ENCODE measurements at places on chromosomes 12 and 14.

DNA sequence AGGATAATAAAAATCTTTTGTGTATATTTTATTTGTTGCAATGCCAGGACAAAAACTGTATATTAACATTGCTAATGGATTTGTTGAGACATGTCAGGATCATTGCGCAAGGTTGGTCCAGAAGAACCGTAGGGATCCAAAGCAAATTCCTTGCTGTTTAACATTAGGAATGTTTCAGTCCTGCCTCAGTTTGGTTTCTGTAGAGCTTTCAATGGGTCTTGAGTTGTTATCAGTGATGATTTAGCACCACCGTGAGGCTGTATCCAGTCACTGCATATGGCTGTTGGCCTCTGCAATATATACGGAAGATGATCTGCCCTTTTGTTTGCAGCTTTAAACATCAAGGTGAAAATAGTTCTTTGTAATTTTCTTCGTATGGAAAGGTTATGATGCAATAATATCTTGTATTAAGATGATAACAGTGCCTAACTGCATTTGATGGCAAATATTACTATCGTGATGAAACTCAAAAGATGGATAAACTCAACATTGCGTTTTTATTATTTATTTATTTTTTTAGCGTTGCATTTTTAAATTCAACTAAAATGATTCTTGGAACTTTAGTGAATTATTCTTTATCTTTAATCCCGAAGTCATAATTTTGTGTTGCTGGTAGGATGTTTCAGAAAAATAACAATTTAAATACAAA is 231.2 kb downstream of the AKAP6 start:
- no peak for DNase-seq

DNA sequence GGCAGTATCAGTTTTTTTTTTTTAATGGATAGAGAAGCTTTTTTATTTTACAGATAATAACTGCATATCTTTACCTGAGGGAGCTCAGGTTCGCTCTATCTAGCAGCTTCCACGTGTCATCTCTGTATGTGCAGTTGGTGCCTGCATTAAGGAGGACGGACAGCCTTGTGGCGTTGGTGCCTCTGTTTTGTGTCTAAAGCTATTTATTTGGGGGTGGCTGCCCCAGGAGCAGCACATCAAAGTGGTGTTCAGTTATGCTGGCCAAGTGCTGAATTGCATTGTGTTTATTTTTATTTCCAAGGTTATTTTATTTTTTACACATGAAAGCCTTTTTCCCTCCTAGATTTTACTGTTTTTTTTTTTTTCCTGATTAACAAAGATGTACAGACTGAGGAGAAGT is 59.7 kb downstream of the RASSF3 start:
- DNase-seq: no peak

- DNase-seq: no peak
These were observed 14.1 kb downstream of the ATP6V0A2 start for GRCh38 chr12:123726244-123726643.

DNA sequence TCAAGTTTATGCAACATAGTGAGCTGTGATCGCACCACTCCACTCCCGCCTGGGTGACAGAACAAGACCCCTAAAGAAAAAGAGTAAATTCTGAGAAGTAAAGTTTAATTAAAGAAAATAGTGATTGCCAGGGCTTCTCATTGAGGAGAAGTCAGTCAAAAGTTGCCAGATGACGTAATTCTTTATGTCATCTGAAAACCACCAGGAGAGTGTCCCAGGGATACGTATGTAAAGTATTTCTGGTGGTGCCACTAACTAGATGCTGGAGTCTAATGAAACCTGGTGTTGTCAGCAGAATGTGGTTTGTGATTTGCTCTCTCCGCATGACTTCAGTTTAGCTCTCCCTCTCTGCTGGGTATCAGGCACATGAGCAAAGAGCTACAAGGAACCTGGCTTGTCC is 392.5 kb downstream of the DPF3 start:
- no peak for DNase-seq

Data from activated CD8-positive, alpha-beta memory T cell treated with anti-CD3 and anti-CD28 coated beads for 1 hour (primary cell).